ENCODE measurements at places on chromosomes 7 and 10.
A peak's percentile ranks its signal among the peaks of the same experiment; 100 is the strongest.

- peak; percentile 84 for DNase-seq
These were observed 50.9 kb downstream of the AASS start for GRCh38 chr7:122092964-122093797.

DNA sequence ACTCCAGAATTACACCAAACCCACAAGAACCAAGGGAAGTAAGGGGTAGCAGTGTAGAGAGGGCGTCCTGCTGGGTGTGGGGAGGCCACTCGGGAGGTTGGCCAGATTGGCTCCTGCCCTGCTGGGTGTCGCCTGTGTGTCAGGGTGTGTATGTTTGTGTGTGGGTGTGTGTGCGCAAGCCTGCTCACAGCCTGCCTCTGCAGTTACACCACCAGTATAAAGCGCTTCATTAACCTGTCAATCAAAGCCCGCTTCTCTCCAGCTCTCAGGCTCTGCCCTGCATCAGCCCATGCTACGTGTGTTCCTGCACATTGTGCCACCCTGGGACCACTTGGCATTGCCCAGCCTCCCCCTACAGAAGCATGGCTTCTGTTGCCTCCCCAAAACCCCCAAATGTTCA is 83.3 kb upstream of the PAX2 start:
- no peak for DNase-seq

DNA sequence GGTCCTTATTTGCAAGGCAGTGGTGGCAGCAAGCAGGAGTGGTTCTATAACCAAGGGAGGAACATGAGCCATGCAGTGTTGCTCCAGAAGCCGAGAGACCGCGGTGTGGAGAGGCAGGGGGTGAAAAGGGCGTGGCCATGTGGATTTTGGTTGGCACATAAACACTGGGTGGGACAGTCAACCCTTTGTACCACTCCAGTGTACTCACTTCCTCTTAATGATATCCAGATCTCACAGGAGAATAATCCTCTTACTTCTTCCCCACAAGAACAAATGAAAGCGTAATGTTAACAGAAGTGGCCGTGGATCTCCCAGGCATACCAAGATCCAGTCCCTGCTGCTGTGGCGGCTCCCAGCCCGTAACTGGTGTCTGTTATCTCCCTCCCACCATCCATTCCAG is 42.4 kb downstream of the XRCC2 start:
- DNase-seq: no peak

DNA sequence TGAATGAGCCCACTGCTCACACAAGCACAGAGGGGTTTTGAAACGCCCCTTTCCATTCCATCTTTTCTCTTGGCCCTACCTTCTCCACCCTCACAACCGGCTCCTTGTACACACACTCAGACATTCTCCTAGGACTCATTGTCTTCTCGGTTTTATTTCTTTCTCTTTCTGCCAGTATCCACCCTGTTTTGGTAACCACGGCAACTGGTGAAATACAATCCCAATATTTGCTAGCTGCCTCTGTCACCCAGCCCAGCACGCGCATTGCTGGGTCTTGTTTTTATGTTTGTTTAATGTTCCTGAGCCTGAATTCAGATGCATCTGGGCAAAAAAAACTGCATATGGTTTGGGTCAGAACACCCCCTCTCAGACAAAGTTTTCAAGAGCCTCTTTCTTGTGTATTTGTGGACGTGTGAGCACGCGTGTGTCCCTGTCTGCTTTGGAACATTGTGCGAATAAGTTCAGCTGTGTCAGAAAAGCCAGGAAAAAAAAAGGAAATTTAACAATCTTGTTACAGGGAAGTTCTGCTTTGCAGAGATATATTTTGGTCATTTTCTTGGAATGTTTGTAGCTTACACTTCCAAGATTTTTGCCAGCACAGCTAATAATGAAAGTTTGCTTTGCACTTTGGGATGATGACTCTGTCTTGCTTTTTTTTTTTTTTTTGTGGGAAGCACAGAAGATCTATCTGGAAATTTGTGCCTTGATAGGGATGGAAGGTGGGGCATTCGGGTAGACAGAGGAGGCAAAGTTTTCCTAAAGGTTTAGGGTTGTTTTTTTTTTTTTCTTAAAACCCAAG is 225.9 kb downstream of the TRIL start:
- DNase-seq: no peak

DNA sequence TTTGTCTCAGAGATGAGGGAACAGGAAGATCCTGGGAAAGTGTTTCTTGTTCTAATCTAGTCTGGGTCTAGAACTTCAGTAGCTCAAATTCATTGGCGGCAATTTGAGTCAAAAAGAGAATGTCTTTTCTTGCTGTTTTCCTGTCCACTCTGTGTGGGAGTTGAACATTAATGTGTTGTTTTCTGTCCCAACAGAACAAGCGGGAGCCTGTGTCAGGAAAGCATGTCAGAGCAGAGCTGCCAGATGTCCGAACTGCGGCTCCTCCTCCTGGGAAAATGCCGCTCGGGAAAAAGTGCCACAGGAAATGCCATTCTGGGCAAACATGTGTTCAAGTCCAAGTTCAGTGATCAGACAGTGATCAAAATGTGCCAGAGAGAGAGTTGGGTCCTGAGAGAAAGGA is 16.0 kb downstream of the GIMAP8 start:
- DNase-seq: no peak
